BJ (cell line): ENCODE measurements at places on chromosomes 11 and 22.

DNA sequence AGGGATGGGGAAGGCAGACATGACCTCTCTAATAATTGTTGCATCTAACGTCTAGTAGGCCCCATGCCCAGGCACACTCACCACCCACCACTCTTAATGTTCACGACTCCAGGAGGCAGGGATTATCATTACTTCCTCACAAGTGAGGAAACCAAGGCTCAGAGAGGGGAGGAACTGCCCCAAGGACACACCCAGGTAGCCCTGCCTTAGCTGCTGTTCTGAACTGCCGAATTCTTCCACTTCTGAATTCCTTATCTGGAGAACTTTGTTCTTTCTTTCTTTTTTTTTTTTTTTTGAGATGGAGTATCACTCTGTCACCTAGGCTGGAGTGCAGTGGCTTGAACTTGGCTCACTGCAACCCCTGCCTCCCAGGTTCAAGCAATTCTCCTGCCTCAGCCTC is 16.7 kb downstream of the SLCO2B1 start:
- no peak for DNase-seq

DNA sequence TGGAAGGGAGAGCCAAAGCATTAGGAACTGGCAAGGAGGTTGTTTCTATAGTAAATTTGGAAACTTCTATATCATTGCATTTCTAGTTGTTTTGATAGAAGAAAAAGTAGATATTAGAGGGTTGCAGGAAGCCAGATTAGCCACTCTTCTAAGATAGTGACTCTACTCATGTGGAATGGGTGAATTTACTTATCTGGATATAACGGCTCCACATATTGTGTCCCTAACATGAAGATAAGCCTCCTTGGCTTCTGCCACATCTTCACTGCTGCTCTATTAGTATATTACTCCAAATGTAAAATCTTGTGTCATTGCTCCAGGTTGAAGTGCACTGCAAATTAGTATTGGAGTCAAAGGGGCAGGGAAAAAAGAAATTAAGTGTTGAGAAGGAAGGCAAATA is 283.3 kb downstream of the CASP12 start:
- DNase-seq = no peak

DNA sequence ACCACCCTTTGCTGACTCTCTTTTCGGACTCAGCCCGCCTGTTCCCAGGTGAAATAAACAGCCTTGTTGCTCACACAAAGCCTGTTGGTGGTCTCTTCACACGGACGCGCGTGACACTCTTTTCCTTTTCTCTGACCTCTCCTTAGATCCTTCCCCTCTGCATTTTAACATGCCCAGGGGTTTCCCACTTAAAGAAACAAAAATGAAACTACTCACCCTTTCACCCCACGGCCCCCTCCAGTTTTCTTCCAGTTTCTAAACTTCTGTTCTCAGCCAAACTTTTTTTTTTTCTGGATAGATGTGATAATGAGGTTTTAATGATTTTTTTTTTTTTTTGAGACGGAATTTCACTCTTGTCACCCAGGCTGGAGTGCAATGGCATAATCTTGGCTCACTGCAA is 32.8 kb upstream of the NUP50 start:
- DNase-seq = no peak

GRCh38 chr11:10488934-10489691 is 34.0 kb downstream of the AMPD3 start:
- no peak for DNase-seq

DNA sequence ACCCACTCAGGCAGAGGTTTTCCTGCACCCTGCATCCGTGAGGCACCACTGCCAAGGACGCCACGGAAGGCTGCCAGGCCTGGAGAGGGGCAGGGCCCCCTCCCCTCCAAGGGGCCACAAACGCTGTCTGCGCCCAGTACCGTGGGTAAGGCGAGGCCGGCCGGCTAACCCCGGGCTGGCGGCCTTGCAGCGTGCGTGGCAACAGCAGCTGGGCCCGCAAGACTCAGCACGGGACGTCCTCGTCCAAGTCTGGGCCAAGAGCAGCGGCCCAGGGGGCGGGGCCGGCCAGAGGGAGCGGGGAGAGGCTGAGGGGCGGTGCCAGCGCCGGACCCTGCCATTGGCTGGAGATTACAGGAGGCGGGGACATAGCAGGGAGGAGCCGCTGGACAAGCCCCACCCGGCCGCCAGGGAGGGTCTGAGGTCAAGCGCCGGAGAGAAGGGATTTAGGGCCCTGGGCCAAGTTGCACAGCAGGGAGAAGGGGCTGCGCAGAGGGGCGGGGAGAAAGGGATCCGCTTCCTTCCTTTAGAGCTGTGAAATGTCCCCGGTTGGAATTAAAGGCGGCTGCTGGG is 16.0 kb downstream of the SLC43A1 start:
- DNase-seq = peak; percentile 52

GRCh38 chr11:101523634-101524260 is 60.1 kb downstream of the TRPC6 start:
- no peak for DNase-seq

DNA sequence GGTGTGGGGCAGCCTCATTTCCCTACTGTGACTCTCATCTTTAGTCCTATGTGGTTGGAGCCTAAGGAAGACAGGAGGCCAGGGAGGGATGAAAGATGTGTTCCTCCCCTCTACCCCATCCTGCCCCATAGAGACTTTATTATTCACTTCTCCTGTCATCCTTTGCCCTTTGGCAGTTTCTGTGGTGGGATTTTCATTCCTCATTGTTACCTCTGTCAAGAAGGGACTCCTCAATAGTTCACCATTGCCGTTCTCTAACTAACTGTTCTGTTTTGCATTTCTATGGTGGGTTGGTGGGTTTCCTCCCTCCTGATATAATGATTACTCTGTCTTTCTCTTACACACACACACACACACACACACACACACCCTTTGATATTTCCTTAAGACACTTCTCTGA is 202.3 kb downstream of the DSCAML1 start:
- no peak for DNase-seq

DNA sequence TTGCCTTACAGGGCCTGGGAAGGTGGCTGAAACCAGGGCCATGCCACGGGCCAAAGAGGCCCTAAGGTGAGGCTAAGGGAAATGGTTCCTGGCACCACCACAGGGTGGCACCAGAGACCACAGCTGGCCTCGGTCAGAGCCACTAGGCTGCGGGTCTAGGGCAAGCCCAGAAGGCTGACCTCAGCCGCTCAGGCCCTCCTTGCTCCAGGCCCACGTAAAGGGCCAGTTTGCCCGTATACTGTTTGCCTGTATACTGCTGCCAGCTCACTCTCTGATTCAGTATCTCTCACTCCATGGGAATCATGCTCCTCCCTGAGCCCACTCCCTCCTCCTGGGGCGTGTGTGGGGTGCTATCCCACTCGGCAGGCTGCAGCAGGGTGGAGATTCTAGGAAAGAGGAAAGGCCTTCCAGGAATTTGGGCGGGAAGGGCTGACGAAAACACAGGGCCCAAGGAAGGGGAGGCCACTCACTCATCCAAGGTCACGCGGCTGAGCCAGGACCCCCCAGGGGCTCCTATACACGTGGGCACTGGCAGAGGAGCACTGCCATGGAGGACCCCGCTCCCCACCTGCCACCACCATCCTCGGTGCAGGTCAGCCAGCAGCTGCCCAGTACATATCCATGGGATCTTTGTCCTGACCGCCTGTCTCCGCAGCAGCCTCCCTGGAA is 62.4 kb downstream of the NECTIN1 start:
- DNase-seq = no peak

DNA sequence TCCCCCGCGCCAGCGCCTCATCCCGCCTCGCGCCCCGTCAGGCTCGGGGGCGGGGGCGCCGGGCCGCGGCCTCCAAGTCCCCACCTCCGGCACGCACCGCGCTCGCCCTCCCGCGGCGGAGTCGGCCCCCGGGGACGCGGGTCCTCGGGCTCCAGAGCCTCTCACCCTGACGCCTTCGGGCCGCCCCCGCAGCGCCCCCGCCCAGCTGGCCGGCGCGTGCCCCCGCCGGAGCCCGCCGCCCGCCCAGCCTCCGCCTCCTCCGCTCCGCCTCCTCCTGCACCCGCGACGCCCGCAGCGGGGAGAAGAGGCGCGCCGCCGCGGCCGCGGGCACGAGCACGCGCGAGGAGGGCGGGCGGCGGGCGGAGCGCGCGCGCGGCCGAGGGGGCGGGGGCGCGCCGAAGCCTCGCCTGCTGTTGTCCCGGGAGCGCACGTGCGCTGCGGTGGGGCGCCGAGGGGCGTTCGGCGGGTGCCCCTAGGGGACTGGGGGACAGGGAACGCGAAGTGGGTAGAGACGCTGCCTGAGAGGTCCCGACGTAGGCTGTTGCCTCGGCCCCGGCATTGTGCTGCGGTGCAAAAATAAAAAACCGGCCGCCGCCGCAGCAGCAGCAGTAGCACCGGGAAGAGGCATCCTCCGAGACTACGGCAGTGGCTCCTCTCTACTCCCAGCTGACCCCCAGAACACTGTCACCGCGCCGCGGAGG is 87.4 kb upstream of the ARHGAP32 start:
- no peak for DNase-seq

DNA sequence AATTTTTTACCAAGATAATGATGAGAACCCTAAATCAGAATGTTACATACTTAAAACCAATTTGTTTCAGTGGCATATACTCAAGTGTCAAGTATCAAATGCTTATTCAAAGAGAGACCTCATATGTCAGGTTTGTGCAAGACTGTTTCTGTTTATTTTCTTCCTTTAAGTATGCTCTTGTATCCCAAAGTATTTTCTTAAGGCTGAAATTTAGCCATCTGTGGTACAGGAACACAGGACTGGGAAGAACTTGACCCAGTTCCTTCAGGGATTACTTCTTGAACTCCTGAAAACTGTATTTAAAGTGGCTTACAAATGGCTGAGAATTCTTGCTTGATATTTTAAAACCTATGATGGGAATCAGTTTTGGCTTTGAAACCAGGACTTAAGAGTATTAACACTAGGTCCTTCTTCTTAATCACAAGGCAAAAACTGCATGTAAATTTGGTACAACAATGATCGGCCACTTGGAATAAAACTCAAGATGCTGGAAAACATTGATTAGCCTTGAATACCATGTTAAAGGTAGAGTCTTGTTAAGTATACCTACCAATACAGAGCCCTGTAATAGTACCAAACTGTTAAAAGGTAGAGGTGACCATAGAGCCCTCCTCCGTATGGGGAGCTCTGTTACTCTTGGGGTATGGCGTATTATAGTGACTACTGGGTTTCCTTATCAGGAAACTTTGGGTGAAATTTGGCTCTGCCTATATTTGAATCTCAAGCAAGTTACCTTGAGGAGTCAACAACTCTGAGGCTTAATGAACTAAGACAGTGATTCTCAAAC is 95.9 kb downstream of the BLID start:
- DNase-seq = no peak

GRCh38 chr11:32852207-32852606 is 22.5 kb downstream of the PRRG4 start:
- peak; percentile 5 for DNase-seq

DNA sequence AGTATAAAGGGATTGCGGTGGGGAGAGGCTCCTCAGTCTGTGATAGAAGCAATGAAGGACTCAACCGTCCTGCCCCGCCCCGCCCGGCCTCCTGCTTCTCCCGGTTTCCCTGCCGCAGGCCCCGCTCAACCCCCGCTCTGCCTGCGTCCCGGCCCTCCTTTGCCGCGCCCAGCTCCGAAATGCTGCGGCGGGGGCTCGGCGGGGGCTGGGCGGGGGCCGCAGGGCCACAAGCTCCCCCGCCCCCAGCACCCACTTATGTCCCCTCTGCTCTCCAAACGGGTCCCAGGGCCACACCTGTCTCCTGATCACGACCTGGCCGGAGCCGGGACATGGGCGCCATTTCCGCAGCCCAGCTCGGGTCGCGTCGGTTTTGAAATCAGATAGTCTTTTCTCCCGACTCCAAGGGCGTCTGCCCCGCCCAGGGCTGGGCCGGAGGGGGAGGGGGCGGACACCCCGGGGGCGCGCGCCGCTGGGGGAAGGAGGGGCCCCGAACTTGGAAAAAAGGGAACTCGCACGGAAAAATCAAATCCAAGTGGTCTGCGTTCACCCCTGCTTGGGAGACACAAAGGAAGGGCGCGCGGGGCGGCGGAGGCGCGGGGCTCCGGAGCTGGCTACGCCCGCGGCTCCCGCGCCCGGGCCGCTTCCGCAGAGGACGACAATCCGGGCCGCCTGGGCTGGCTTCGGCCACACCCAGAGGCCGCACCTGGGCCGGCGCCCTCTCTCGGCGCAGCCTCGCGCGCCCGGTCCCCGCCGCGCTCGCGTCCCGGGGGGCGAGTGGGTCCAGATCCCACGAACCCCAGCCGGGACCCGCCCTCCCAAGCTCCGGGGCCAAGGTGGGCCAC is 70.6 kb upstream of the EP300 start:
- DNase-seq = no peak

- DNase-seq = no peak
These were observed 634 bp downstream of the TIMM8B start for GRCh38 chr11:112085822-112086421.

DNA sequence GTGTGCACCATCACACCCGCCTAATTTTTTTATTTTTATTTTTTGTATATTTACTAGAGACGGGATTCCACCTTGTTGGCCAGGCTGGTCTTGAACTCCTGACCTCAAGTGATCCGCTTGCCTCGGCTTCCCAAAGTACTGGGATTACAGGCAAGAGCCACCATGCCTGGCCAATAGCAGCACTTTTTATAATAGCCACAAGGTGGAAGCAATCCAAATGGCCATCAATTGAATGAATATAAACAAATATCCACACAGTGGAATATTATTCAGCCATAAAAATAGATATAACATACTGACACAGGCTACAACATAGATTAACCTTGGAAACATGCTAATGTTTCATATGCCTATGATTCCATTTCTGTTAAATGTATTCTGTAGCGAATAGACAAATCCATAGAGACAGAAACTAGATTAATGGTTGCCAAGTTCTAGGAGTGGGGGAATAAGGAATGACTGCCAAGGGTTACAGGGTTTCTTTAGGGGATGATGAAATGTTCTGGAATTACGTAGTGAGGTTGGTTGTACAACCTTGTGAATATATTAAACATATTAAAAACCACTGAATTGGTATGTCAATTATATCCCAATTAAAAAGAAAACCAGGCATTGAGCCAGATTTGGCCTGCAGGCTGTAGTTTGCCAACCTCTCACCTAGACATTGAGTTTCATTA is 4.8 kb downstream of the VPS51 start:
- no peak for DNase-seq

- no peak for DNase-seq
These were observed 636.2 kb upstream of the CCDC90B start for GRCh38 chr11:83922318-83922717.

DNA sequence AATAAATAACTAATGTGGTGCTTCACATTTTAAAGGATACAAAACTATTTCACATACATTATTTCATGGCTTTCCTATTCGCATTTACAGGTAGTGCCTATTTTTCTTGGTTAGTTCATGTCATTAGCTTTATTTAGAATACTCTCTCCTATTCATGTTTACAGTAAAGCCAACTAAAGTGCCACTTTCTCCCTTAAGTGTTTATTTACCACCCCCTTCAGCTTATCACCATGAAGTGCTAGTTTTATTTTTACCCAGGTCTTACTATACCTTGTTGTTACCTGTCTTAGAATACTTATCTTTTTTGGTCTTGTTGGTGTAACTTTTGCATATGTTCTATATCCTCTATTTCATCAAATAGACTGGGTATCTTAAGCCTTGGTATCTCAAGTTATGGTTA is 715.2 kb upstream of the TENM4 start:
- DNase-seq = no peak

DNA sequence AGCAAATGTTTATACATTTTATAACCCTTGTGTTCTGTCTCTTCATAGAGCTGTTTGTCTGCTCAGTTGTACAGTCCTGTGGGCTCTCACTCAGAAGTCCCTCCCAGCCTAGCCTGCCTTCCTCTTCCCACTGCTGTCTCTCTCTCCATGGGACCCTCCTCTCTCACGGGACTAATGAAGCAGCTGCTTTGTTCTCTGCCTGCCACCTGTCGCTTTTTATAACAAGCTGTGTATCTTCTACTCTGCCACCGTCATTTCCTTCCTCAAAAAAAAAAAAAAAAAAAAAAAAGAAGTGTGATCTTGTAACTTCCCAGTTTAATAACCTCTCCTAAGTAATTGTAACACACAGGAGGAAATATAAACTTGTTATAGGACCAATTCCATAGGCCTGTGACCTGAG is 92.2 kb upstream of the ALKBH3 start:
- no peak for DNase-seq
